Fibroblast of lung (primary cell): ENCODE measurements at places on chromosomes 1 and 21.

DNA sequence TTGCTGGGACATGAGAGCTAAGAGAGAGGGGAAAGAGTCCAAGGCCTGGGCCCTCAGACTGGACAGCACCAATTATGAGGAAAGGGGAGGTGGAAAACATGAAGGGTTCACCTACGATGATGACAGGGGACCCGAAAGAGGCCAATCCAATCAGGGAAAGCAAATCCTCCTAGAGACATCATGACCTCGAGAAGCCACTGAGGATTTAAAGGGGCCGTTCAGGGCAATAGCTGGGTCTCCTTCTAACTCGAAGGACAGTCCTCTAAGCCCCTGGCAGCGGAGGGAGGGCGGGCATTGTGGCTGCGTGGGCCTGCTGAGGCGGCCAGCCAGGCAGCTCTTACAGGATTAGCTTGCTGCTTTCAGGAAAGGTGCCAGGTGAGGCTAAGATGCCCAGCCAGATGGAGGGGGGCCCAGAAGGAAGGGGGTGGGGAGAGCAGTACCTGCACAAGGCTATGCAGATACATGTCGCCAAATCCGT lies 7.4 kb downstream of the MEF2D start:
- DNase-seq: no peak

GRCh38 chr1:35646043-35646442 lies 4.7 kb upstream of the PSMB2 start:
- no peak for DNase-seq

- DNase-seq: peak; percentile 34
These were observed at the start of gene CYP2J2 for GRCh38 chr1:59926381-59927123. CYP2J2 (minus strand) TSS chr1:59926773; CDS start chr1:59926746, 27 bp downstream.

- DNase-seq: no peak
These were observed 30.2 kb downstream of the AGPAT3 start for GRCh38 chr21:43895196-43895595.

- no peak for DNase-seq
These were observed 123.6 kb upstream of the RUNX3 start for GRCh38 chr1:25053576-25054250.

- DNase-seq: no peak
These were observed 77.8 kb upstream of the SPAG17 start for GRCh38 chr1:118262865-118263264.

DNA sequence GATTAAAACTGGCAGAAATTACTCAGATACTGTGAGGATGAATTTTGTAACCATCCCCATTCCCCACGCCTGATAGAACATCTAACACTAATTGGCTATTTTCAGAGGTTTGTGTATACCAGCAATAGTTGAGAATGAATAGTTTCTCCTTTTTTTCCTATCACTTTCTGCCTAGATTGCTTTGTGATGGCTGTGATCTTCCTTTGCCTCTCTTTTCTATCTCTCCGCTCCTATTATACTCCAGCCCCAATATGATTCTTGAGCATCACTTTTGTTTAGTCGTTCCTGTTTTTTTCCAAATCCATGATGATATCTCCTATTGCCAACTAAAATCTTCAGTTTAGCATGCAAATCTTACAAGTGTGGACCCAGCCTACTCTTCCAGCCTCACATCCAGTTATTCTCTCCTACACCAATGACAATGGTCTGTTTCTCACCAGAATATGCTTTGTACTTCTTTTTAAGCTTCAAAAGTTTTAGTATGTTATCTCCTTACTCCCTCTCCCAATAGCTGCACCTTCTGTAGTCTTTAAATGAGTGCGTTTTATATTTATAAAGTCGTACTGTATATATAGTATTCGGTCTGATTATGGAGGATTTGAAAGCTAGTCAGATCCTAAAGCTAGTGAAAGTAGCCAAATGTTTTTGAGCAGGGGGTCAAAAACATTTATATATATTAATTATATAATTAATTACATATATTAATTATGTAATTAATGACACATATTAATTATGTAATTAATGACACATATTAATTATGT lies 25.2 kb downstream of the MAGI3 start:
- no peak for DNase-seq

GRCh38 chr1:205726619-205727125 lies 23.3 kb downstream of the NUCKS1 start:
- DNase-seq: no peak

- DNase-seq: peak; percentile 13
These were observed 973.7 kb downstream of the LTN1 start for GRCh38 chr21:28018741-28019669.

- DNase-seq: peak; percentile 50
These were observed 65.9 kb upstream of the GADD45A start for GRCh38 chr1:67619080-67619479.

DNA sequence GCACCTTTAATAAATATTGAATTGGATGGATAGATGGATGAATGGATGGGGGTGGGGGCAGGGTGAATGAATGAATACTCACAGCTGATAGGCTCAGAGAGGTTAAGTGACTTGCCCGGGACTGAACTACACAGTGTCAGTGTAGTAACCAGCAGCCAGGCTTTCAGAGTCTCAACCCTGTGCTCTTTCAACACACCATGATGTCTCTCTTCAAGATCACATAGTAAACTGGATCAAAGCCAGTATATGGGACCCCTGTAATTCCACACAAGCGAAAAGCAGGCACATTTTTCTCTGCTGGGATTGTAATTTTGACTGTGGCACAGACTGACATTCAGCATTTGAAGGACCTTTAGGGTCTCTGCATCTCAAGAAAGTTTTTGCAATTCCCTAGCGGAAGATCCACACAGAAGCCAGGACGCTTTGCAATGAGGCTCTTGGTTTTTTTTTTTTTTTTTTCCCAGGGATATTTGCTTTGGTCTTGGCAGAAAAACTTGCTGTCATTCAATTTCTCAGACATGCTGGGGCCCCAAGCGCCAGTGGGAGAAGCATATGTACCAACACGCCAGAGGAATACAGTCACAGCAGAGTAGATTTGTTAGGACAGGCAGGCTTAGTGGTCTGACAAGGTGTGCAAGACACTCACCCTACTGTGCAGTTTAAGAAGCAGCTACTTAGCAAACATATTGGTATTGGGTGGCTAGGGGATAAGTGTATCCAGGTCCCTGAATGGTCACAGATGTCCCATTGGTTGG lies 213.1 kb upstream of the CAMK1G start:
- no peak for DNase-seq

DNA sequence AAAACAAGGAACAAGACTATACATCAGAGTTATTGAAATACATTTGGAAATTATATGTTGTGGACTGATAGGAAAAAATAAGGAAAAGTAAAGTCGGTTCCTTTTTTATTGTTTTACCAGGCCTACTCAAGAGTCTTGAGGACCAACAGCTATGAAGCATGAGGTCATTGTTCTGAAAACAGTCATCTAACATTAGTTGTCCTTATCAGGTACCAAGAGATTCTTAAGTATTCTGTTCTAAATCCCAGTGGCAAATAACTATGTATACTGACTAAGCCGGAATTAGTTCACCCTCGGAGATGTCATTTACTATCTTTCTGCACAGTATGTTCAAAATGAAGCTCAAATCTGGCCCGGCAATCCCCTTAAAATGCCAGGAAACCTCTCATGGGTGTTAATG lies 585 bp downstream of the ADGRL4 start:
- peak; percentile 27 for DNase-seq

DNA sequence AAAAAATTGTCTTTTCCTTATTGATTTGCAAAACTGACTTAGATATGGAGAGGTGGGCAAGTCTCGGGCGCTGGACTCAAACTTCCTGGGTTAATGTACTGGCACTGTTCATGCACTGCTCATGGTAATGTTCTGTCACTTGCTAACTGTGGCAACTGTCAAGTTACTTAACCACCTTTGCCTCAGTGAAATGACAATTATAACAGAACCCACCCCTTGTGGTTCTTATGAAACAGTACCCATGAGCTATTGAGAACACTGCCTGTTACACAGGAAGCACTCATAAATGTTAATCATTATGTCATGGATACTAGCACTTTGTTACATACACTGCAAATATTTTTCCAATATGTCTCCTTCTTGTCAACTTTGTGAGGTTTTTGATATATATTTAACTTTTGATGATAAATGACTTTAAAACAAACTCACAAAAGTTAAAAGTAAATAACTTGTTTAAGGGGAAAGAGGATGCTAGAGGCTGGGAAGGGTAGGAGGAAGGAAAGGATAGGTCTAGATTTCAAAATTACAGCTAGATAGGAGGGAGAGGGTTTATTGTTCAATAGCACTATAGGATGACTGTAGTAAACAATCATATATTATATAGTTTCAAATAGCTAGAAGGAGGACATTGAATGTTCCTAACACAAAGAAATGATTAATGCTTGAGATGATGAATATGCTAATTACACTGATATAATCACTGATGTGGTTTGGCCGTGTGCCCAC lies 342.5 kb downstream of the ADGRL2 start:
- DNase-seq: no peak

DNA sequence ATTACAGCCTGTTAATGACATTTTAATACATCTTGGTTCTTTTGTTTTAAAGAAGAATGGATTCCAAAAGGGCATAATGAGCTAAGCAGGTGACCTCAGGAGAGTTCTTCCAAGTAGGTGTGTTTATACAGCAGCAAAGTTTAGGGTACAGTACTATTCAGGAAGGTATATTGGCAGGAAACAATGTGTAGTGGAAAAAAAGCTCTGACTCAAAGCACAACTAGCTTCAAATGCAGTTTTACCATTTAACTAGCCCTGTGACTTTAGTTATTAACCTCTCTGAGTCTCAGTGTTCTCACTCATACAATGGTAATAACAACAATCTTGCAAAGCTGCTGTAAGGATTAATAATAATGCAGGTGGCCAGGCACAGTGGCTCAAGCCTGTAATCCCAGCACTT lies 29.9 kb downstream of the FAF1 start:
- DNase-seq: no peak
